ENCODE measurements at places on chromosomes 2 and 18.

DNA sequence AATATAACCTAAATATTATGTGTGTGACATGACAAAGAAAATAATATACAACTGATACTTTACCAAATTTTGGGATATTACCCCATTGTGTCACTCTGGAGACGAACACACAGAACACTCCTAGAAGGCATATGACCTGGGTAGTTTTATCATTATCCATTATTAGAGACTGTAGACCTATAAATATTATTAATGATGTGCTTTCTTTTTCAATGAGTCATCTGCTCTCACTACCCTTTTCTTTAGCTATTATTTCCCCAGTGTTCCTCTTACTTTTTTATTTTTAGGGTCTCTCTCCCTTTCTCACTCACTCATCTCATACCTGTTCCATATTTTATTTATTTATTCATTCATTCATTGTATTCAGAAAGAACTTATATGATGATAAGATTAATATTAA, 143.3 kb upstream of the ITGA4 start:
- peak; percentile 77 for DNase-seq

GRCh38 chr2:64145714-64146113, 1.5 kb upstream of the PELI1 start:
- DNase-seq, result no peak

GRCh38 chr2:20111311-20112131, 60.1 kb upstream of the LAPTM4A start:
- DNase-seq, result no peak

DNA sequence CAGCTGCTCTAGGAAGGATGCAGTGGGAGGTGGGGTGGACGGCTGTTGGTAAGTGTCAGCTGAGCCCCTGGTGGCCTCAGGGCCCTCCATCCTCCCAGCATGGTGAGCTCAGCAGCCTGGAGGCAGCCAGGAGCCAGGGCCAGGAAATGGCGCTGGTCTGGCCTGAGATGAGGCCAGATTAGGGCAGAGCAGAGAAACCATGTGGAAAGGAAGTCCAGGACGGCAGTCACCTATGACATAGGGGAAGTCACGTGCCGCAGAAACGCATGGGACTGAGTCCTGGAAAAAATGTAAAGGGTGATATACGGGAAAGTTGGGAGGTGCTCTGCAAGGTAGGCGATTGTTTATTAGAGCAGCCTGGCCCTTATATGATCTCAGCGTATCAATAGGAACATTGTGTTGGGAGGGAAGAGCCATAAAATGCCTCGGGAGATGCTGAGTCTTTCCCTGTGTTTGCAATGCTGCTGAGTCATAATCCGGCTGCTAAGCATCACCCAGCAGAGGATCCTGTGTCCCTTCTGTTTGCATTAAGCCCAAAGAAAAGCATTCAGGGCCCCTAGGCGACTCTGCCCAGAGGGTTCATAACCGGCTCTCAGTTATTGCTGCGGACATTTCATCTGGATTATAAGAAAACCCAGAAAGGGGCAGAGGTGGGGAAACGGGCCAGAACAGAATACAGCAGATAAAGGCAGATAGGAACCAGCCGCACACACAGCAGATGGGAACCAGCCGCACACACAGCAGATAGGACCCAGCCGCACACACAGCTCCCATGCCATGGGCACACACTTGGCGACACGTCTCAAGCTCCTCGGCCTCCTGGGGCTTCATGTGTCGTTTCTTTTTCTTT, 30.3 kb upstream of the B3GNT7 start:
- no peak for DNase-seq

DNA sequence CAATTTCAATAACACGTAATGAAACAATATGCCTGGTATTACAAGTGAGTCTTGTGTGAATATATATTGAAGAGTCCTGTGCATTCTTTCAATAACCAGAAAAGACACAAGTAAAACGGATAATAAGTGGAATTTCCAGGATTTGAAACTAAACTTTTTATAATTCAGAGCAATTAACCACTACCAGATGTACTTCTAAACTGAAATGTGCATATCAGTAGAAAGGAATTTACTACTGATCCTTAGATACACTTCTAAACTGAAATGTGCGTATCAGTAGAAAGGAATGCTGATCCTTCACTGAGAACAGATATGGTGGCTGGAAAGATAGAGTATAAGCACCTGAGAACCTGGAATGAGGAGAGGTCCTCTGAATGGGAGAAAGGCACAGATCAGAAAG, 470.9 kb upstream of the SPHKAP start:
- no peak for DNase-seq

DNA sequence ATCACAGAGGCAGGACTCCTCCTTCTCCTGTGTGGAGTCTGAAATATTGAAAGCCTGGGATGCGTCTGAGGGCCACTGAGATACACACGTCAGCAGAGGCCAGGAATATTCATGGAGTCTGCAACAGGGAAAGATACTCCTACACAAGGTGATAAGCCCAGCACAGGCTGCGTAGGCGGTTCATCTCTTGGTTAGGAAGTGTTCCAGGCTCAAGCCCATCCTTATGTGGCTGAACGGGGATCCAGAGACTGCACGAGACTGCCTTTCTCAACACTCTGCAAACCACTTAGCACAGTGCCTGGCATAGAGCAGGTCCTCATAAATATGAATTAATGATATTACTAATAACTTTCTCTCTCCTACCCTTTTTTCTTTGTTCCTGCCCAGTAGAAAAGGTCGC, 29.2 kb upstream of the AGPS start:
- DNase-seq, result no peak

DNA sequence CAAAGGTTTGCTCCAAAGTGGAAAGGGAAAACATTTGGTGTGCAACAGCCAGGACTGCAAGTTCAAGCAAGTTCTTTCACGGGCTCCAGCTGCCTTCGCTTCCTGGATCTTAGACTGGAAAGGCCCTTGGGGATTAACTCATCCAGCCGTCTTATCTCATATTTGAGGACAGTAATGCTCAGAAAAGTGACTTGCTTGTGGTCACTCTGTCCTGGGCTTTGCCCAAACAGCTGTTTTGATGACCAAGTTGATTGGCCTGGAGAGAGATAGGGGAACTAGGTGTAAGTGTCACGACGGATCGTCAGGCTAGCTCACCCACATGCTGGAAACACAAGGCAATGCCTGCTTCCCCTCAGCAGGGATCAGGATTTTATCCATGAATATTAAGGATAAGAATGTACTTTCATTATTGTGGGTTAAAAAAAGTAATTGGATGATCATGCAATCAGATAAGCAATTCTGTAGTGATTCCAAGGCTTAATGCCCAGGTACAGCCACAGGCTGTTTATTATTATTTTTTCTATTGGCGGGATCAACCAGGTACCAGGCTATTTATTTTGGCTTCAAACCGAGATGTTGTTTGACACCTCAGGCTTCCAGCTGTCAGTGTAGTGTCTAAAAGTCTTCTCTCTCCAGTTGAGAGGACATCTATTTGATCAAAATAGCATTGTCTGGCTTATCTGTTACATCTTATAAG, 162.5 kb upstream of the EPAS1 start:
- no peak for DNase-seq

- no peak for DNase-seq
These were observed 133.1 kb downstream of the EIPR1 start for GRCh38 chr2:3244486-3244885.

- DNase-seq, result peak; percentile 56
These were observed 43.2 kb upstream of the NOSTRIN start for GRCh38 chr2:168758970-168759820.

DNA sequence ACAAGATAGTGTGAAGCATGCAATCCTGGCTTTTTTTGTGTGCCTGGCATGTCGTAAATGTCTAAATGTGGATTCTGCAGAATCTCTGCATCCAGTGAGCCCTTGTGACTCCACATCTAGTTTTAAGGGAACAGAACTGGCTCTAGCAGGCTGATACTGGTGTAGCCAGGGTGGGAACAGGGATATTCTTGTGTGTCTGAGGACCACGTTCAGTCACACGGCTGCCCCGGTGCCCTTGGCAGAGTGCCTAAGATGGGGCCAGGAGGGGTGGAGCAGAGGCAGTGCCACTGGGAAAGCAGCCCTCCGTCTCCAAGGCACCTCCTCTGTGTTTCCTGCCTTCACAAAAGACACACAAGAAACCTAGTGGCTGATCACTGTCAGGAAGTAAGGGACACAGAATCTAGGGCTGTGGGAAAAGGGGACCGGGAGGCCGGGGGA, 91.5 kb upstream of the PARD3B start:
- DNase-seq, result peak; percentile 32

GRCh38 chr2:112728378-112729175, 7.8 kb downstream of the NT5DC4 start:
- no peak for DNase-seq

DNA sequence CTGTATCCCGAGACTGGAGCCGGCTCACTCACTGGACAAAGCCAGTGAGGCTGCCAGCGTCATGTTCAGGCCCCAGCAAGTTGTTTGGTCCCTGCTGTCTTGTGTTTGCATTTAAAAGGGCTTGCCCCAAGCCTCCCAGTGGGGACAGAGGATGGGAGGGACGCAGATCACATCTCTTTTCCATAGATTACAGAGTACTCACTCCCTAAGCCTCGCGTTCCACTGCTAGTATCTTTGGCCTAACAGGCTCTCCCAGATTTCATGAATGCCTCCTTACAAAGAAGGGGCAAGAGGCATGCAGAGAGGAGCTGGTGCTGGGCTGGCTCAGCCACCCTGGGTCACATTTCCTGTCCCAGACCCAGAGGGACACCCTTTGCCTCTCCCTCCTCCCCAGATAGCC, 59.1 kb downstream of the CMPK2 start:
- no peak for DNase-seq

- DNase-seq, result no peak
These were observed 7.1 kb upstream of the STAMBP start for GRCh38 chr2:73821669-73822068.

GRCh38 chr2:100643906-100644501, 81.2 kb downstream of the PDCL3 start:
- DNase-seq, result no peak

GRCh38 chr2:29749041-29749440, 172.3 kb downstream of the ALK start:
- no peak for DNase-seq

Data from NCI-H2227 treated with DMSO at 0.1 percent for 48 hours (cell line).